Left lung (tissue), 14 donors: ENCODE measurements at places on chromosomes 1 and 21. TPM values are rescaled to one million over a fixed set of nuclear protein-coding genes. Genes with fewer than 3 reads are reported as not detected.

DNA sequence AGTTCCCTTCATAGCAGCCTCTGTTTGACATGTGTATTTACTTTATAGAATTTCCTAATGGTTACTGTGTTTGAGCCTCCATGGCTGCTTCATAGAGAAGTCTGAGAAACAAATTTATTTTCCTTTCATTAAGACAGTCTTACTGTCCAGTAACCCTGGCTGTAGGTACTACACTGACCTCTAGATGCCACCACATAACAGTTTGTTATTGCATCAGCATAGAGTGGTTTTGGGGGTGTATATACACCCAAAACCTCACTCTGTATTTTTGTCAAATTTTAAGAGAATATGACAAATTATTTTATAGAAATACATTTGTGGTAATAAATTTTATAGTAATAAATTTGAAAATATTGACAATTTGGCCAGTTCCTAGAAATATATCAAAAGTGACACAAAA is 57.3 kb downstream of the OBSCN start:
- no peak overlapping the region for H3K27ac ChIP-seq
- no peaks in the 10 kb centered on the region for H3K4me1 ChIP-seq
- DNase-seq = no peak
- no peaks in the 10 kb centered on the region for H3K36me3 ChIP-seq

Gene GPX7
- total RNA-seq = 22.4 TPM

DNA sequence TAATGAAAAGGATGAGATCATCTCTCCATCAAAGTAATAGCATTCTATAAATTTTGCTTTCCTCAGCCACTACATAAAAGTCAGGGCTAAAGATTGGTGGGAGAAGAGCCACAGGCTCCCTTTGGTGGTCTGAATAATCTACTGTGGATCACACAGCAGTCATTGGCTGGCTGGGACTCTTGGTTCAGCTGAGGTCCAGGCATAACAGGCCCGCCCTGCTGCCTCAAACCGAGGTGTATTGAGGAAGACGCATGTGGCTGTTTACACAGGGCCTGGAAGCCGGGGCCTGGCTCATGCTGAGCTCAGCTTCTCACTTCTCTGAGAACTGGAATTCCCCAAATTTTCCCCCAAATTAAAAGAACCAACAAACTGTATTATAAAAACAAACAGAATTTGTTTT is 139.2 kb downstream of the PTPRC start:
- DNase-seq = peak; percentile 62
- peaks cover 3% of the 10 kb centered on the region for H3K4me1 ChIP-seq
- H3K4me3 ChIP-seq = no peak overlapping the region
- H3K27me3 ChIP-seq = no peaks in the 10 kb centered on the region
- no peaks in the 10 kb centered on the region for H3K36me3 ChIP-seq

Gene IER5
- total RNA-seq = 26.6 TPM

Gene ORC1
- total RNA-seq = 4.7 TPM

Gene SLC9C2
- 0.47 TPM for total RNA-seq

- no peaks in the 10 kb centered on the region for H3K4me1 ChIP-seq
- no peaks in the 10 kb centered on the region for H3K36me3 ChIP-seq
- no peaks in the 10 kb centered on the region for H3K27me3 ChIP-seq
These were observed 35.6 kb downstream of the CAMSAP2 start for GRCh38 chr1:200774311-200774710.

Gene CASQ1
- total RNA-seq = 0.17 TPM

Gene IGSF9
- total RNA-seq = 3.0 TPM
